ENCODE measurements at places on chromosomes 2 and 18.

DNA sequence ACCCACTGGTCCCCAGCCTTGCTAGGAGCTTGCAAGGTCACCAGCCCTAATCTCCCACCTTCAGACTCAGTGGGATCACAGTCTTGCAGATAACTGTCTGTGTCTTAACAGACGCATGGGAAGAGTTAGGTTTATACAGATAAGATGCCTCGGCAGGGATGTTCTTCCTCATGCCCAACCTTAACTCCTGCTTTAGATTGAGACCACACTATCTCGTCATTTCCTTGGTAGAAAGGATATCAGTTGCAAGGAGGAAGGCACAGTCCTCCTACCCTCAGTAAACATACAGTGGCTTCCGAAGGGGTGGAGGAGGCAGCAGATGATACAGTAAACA is 7.2 kb downstream of the NT5DC4 start:
- no peak for DNase-seq

GRCh38 chr2:106034325-106034724 is 159.8 kb downstream of the UXS1 start:
- DNase-seq, result no peak

DNA sequence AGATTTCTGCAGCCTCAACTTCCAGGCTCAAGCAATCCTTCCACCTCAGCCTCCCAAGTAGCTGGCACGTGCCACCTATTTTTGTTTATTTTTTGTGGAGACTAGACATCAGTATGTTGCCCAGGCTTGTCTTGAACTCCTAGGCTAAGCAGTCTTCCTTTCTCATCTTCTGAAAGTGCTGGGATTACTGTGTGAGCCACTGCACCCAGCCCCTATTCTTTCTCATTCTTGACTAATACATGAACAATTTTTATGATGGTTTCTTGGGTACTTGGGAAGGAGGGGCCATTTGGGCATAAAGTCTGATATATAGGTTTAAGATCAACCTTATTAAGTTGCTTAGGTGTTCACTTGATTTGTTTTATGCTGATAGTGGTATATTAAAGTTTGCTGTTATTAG is 26.2 kb downstream of the EPC2 start:
- no peak for DNase-seq

GRCh38 chr2:197893403-197894177 is 89.2 kb downstream of the PLCL1 start:
- DNase-seq, result no peak

DNA sequence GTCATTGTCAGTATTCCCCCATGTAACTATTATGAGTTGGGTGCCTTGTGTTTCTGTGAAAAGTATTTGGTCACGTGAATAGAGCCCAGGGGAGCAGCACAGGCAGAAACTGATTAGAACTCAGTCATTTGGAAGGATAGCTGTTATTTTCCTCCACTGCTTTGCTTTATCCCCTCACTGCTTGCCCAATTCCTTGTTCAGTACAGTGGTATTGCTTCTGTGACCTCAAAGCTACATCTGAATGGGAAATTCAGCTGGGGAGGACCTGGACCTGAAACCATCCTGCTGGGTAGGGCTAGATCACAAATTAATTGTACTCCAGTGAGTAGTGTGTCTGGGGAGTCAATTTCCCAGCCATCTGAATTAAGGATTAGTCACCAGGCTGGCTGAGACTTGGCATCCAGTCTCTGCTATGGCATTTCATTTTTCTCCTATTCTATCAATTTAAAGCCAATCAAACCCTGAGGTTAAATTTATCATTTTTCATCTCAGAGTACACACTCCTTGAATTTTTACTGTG is 1231.6 kb upstream of the GYPC start:
- no peak for DNase-seq

Measured in activated T-helper 1 cell treated with anti-CD3 and anti-CD28 coated beads, Interleukin-2, amount 50 U/mL, for 16 hours (primary cell).